Stimulated activated CD8-positive, alpha-beta memory T cell treated with anti-CD3 and anti-CD28 coated beads, Interleukin-4, amount 100 ng/mL, for 1 hour (primary cell): ENCODE measurements at places on chromosomes 11 and 22.

DNA sequence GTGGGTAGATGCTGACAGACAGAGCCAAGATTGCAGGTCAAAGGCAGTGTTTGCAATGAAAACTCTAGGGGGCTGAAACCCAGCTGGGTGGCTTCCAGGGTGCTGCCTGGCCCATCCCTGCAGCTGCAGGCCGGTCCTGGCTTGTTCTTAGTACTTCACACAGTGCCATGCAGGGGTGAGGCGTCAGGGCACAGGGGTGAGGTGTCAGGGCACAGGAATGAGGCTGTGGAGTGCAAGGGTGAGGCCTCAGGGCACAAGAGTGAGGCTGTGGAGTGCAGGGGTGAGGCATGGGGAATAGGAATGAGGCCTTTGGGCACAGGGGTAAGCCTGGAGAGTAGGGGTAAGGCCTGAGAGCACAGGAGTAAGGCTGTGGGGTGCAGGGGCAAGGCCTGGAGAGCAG is 337.6 kb downstream of the TBC1D22A start:
- no peak for DNase-seq

GRCh38 chr11:122273476-122274191 is 157.6 kb upstream of the BLID start:
- DNase-seq, result no peak

GRCh38 chr11:93481279-93481678 is 61.9 kb downstream of the SMCO4 start:
- no peak for DNase-seq

GRCh38 chr11:60933416-60934123 is 9.3 kb downstream of the TMEM132A start:
- DNase-seq, result no peak

- DNase-seq, result no peak
Measured at GRCh38 chr22:44938886-44939285, 70.9 kb downstream of the PHF21B start.

GRCh38 chr11:30567120-30567519 is 19.0 kb downstream of the MPPED2 start:
- DNase-seq, result no peak

DNA sequence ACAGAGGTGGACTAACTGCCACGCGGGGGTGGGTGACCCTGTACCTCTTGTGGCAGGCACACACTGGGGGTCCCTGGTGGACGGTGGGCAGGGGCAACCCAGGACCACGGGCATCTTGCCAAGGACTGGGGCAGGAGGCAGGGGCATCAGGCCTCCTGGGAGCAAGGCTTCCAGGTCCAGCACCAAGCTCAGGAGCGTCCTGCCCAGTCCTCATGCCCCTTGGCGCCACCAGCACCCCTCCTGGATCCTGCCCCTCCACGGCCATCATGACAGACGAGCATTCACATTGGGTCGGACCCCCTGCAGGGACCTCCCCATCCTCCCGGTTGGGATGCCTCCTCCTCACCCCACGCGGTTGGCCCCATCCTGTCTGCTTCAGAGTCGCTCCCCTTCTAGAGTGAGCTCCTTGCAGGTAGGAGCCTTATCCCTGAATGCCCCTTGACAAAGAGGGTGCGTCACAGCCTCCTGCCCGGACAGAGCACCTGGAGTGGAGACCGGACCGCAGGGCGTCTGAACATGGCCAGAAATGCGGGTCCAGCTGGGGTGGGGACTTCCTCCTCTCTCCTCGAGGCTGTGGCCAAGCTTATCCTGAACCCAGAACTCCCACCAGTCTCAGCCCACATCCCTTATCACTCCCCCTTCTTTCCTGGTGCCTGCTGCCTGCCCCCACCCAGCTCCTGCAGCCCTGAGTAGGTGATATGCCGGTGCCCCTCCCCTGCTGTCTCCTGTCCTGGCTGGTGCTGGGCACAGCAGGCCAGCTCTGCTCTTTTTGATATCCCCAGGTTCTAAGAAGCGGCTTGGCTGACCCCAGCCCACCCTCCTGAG is 40.3 kb downstream of the IGF2 start:
- no peak for DNase-seq

DNA sequence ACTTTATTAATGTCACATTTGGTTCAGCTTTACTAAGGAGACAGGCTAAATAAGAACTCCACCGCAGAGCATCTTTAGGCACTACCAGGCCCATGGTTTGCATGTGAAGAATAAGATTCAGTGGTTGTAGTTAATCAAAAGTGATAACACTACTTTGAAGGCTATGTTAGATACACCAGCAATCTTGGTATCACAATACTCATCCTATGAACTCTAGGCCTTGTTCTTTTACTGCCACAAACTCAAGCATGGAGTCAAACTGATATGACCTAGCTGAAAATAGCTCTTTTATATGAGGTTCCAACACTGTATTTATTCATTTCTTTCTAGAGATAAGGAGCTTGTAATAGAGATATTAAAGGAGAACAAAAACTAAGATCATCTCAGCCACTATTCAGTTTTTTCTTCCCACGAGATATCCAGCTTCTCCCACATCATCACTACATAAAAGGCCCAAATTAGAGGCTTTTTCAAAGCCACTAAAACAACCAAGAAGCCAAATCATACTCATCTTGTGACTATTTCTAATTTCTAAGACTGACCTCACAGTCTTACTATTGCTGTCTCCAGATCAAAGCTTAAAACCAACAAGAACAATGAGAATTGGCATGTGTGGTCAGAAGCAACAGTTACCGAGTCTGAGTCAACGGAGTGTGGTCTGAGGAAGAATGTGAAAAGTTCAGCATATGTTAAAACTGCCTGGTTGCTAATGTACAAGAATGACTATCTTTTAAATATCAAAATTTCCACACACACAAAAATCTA is 25.1 kb upstream of the GUCY1A2 start:
- no peak for DNase-seq

- DNase-seq, result no peak
Measured at GRCh38 chr22:26828311-26828710, 170.9 kb downstream of the MIAT start.

- DNase-seq, result no peak
Measured at GRCh38 chr11:94933223-94934130, 39.9 kb downstream of the CWC15 start.
